ENCODE measurements at places on chromosomes 7 and 10.

DNA sequence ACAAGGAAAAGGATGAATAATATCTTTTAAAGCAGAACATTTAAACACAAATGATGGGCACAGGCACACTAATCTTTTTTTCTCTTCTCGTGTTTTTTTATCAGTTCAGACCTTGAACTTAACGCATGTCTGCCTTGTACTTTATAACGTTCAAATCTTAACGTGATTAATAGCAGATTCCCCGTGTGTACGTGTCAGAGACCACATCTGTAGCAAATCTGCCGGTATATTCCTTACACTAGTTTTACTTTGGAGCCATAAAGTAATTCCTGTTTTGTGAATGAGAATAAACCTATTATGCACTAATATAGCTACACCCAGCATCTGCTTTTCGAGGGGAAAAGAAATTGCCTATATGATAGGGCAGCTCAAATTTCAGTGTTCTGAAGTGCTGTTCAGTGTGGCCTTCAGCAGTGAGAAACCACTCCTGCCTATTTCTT, 166.0 kb upstream of the TCF7L2 start:
- DNase-seq = no peak

DNA sequence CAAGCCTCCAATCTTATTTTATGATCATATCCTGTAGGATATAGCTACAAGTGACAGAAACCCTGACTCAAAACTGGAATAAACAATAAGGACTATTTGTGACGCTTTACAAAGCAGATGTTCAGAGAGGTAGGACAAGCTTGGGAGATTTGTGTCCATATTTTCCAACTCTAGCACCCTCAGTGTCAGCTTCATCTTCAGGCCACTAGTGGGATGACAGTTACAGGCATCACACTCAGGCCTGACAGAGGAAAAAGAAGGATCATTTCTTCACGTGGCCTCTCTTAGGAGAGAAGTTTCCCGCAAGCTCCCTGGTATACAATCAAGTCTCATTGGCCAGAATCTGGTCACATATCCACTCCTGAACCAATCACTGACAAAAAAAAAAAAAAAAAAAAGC, 74.4 kb downstream of the PPP1R3C start:
- DNase-seq = no peak

DNA sequence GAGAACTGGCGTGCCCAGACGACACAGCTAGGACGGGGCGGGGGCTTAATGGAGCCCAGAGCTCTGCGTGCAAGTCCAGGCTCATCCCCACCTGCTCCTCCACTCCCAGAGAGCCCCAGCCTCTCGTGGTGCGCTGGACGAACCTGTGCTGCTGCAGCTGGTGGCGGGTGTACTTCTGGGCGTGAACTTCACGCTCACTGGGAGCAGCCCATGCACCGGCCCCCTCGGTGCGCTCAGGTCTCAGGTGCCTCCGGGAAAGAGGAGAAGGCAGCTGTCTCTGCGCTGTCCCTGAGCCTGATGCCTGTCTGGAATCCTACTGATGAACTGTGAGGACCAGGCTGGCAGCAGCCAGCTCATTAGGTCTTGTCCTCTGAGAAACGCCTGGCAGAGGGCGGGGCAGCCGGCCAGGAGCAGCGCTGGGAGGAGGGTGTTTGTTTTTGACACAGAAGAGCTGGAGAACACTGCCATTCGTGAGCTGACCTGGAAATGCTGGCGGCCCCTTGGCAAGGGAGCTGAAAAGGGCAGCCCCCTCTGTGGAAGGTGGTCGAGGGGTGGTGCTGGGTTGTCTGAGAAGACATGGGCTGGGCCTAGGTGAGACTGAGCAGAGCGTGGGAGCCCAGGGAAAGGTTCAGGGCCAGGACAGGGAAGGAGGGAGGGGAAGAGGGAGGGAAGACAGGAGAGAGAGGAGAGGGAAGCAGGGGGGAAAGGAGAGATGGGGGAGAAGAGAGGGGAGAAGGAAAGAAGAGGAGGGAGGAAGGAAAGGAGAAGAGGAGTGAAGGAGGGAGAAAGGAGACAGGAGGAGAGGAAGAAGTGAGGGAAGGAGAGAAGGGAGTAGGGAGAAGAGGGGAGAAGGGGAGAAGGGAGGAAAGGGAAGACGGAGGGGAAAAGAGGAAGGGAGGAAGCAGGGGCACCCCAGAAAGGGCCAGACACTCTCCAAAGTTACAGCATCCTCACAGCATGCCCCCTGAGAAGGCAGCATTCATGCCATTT, 53.5 kb upstream of the TNS3 start:
- no peak for DNase-seq

DNA sequence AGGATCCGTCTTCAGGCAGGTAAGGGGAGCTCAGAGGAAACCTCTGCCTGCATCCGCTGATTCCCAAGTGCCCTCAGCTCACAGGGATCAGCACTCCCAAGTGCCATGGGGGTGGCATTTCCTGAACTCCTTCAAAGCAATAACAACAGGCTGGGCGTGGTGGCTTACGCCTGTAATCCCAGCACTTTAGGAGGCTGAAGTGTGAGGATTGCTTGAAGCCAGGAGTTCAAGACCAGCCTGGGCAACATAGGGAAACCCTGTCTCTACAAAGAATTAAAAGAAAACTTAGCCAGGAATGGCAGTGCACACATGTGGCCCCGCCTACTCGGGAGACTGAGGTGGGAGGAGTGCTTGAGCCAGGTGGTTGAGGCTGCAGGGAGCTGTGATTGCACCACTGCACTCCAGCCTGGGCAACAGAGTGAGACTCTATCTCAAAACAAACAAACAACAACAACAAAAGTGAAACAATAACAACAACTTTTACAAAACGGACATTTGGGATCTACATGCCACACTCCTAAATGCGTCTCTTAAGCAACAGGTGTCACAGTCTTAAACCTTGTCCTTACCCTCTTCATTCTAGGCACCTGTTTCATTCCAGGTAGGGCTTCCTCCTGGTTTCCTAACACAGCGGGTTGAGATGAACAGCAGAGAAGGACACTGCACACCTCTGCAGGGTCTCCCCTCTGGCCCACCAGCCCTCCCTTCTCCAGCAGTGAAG, 73.8 kb downstream of the PAXIP1 start:
- no peak for DNase-seq

- no peak for DNase-seq
These were observed 155.5 kb downstream of the SVIL start for GRCh38 chr10:29479081-29479925.

GRCh38 chr10:7408291-7409044, 2.4 kb downstream of the SFMBT2 start:
- DNase-seq = no peak

DNA sequence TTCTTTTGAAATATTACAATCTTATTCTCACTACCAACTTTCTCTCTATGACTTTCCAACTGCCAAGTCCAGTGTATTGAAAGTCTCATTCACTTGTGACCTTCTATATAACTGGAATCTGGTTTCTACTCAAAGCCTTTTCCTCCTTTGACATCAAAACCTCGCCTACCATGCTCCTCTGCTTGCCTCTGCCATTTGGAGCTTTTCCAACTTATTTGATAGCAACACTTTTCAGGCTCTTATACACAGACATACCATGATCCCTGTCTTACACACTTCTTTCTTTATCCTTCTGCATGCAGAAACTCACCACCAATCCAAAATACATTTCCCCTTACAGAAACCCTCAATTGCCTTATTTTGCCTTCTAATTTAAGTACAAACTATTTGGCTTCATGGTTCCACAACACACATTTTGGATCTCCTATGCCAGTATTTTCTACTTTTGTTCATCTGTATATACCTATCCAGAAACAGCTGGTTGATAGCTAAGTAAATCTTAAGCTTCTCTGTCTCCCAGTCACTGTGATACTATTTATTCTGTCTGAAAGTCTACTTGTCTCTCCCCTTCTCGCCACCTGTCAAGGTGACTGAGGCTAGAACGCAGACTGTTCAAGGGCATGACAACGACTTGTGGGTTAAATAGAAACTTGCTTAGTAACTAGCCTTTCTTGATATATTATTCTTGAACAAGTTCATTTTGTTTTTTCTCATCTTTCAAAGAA, 22.4 kb downstream of the GNG11 start:
- DNase-seq = no peak

DNA sequence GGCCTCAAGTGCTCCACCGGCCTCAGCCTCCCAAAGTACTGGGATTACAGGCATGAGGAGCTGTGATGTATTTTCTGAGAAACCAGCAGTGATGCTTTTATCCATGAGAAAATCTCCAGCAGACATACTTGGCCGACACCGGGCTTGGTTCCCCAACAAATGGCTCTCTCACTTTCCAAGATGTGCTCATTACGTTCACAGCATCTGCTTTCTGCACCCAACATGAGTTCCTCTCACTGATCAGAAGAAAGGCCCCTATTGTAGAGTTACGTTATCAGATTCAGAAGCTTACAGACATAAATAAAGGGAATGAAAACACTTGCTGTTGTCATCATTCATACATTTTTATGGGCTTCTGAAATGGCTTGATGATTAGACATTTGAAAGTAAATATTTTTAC, 95.0 kb downstream of the CALD1 start:
- no peak for DNase-seq

DNA sequence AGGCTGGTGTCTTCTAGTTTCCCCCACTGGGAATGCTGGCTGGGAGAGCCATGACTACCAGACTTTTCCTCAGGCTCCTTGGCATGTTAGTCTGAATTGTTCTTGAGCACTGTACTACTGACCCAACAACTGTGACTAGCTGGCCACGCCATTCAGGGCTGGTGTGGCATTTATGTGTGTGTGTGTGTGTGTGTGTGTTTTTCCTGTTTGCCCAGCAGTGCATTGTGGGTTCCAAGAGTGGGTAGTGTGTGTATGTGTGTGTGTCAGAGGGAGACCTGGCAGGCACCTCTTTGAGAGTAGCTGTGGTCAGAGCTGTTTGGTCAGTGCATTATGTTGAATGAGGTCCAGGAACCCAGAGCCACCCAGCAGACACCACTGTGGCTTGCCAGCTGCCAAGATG, 9.2 kb downstream of the PCBD1 start:
- no peak for DNase-seq

GRCh38 chr7:30434140-30434799, 44.3 kb downstream of the NOD1 start:
- no peak for DNase-seq

DNA sequence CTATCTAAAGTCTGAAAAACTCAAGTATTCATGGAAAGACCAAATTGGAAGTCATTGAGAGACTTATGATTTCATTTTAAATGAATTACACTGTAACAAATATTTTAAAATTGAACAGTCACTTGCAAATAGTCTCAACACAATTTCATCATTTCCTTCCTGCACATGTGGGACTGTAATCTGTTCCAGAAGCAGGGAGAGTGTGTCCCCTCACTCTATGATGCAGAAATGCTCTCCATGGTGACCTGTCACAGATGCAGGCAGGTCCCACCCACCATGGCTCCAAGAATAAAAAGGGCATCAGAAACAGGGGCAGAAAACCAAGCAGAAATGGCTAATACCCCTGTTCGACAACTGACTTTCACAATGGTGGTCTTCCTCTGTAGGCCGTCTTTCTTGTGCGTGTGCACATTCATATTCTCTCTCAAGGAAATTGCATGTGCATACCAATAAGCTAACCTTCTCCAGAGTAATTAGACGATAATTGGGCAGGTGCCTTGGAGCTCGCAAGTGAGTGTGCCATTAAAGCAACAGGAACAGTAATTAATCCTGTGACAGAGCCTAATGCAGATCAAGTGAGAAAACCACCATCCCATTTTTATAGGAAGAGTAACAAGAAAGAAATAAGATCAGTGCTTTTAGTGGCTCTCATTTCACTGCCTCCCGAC, 170.9 kb downstream of the ZMYND11 start:
- no peak for DNase-seq

DNA sequence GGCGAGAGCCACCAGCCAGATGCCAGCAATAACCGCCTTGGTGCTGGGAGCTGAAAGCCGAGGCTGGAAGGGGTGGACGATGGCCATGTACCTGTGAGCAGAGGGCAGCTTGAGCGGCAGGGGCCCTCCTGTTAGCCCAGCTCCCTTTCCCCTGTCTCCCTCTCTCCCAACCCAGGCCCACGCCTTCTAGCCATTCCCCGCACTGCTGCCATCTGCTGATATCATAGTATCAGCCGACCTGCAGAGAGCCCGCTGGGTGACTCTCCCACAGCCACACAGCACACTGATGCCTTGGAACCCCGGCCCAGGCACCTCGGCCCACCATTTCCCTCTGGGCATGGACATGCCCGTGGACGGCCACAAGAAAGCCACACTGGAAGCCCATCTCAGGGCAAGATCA, 1.7 kb downstream of the TACR2 start:
- DNase-seq = no peak

- no peak for DNase-seq
These were observed 10.0 kb downstream of the SFTPD start for GRCh38 chr10:79938728-79939406.

DNA sequence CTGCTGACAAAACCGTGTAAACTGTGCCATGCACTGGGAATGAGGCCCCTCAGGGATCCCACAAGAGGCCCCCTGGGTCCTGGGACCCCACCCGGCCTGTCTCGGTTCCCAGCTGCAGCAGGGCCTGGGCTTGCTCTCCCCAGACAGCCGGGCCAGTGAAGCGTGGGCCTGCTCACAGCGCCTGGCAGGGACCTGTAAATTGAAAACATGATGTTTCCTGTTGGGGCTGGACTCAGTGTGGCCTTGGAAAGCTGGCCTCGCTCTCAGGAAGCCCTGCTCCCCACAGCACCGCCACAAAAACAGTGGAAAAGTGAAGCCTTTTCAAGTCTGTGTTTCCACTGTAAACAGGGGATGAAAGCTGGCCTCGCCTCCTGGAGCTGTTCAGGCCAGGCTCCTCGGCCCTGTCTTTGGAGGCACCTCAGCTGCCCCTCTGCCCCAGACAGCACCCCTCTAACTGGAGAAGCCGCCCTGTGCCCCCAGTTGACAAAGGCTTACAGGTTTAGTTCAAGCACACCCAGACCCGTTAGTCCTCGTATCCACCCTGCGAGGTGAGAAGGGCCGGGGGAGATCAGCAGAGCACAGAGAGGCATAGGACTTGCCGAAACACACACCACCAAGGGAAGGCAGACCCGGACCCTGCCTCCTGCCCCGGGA, 108.3 kb downstream of the ZMIZ1 start:
- no peak for DNase-seq

GRCh38 chr7:16695621-16696237, 49.7 kb downstream of the BZW2 start:
- DNase-seq = no peak

DNA sequence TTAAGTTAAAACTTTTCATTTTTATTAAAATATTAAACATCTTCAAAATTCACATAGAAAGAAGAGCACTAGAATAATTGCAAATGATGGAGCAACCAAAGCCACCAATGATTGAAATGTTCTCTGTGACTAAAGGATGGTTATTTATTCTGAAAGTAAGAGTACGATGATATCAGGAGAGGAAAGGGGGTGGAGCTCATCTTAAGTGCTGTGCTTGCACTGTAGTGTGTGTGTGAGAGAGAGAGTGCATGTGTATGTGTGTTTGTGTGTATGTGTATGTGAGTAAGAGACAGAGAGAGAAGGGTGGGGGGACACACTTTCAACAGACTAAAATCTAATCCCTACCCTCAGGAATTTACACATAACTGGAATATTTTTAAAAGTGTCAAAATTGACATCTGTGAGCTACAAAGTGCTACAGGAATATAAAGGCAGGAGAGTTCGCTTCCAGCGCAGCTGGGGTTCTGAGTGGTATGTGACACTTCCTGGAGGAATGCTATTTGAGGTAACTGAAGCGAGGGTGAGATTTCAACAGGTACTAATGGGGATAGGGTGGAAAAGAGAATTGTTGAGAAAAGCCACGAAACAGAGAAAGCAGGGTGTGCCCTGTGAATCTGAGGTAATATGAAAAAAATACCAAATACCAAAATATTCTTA, 57.2 kb upstream of the SMNDC1 start:
- no peak for DNase-seq

- no peak for DNase-seq
These were observed 13.8 kb downstream of the MRPL32 start for GRCh38 chr7:42945821-42946626.

- DNase-seq = no peak
These were observed 104.6 kb downstream of the CALN1 start for GRCh38 chr7:72307566-72307965.

- DNase-seq = no peak
These were observed 19.5 kb upstream of the HSPA12A start for GRCh38 chr10:116761883-116762282.
